ENCODE measurements at places on chromosomes 7 and 10.

GRCh38 chr7:34247468-34247867, 342.1 kb downstream of the BMPER start:
- DNase-seq: no peak

DNA sequence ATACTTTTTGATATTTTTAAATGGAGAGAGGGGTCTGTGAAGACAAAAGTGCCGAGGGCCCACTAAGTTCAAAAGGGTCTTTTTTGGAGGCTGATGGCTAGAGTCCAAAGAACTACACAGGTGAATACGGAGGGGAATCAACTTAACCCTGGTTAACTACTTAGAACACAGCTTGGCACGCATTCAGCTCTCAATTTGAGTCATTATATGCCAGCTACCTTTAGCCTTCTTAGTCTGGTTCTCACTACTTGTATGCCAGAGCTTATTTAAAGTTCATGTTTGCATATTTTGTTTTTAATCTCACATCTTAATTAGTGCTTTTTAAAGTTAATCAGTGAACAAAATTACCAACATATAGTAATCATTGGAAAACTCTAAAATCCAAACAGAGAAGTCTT, 80.8 kb downstream of the VWDE start:
- no peak for DNase-seq

DNA sequence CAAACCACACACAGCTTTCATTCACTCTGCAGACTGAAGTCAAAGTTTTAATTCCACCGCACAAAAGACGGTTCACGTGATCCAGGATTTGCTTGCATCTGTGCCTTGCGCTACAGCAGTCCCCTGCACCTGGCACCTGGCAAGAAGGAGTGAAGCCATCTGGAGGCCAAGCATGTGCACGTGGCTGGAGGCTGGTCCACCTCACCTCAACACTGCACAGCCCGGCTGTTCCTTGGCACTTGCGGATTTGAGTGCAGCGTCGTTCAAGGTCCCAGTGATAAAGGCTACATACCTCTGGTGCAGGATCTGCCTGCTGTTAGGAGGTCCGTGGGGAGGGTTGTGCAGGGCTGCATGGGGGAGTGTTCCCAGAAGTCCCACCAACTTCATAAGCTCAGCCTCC, 248.5 kb upstream of the GRB10 start:
- DNase-seq: no peak

DNA sequence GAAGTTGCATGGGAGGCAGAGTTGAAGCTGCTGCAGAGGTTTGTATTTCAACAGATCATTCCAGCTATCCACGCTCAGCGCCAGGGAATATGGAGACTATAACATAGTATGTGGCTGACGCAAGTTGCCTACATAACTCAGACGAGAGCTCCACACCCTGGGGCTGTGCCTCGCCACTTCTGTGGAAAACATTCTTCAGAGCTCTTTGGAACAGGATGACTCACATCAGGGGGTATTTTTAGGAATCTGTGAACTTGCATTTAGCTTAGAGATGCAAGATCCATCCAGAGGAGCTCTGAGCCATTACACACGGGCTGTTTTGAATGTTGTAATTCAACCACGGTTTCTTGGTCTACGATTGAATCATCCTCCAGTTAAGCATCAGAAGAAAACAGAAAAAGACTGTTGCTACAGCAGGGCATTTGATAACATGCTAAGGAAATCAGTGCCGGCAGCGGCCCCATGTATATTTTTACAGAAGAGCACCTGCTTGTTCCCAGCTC, 481.5 kb upstream of the AKR1E2 start:
- DNase-seq: no peak

- DNase-seq: no peak
Observed at GRCh38 chr10:69438536-69439349, 12.5 kb upstream of the TSPAN15 start.

- no peak for DNase-seq
Observed at GRCh38 chr7:711093-711921, 15.2 kb upstream of the DNAAF5 start.

DNA sequence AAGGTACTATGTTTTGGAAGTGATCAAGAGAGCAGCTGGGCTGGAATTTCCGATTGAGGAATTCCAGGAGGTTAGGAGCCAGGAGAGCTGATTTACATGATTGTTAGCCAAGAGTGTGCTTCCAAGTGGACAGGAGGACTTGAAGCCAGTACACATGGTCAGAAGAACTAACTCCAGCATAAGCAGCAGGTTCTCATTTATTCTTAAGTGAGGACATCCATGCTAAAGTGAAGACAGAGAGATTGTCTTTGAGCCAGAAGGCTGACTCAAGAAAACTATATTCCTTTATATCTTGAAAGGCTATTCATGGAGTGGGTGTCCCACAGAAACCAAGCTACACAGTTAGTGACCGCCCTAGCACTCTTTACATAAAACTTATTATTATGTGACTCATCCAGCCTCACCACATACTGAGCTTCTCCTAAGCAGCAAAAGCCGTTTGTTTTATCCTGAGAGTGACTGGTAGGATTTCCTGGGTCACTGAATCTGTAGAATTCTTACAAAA, 56.7 kb upstream of the SEMA3A start:
- DNase-seq: no peak

GRCh38 chr10:11754620-11755019, 12.4 kb downstream of the ECHDC3 start:
- no peak for DNase-seq

Data from stimulated activated CD8-positive, alpha-beta memory T cell treated with anti-CD3 and anti-CD28 coated beads, Interleukin-2, amount 100 ng/mL, for 48 hours (primary cell).